ENCODE measurements at places on chromosomes 3 and 15.

- peak; percentile 53 for DNase-seq
These were observed 110.3 kb downstream of the MYLK start for GRCh38 chr3:123773681-123774431.

GRCh38 chr3:150899141-150899540 lies 6.1 kb downstream of the MINDY4B start:
- no peak for DNase-seq

DNA sequence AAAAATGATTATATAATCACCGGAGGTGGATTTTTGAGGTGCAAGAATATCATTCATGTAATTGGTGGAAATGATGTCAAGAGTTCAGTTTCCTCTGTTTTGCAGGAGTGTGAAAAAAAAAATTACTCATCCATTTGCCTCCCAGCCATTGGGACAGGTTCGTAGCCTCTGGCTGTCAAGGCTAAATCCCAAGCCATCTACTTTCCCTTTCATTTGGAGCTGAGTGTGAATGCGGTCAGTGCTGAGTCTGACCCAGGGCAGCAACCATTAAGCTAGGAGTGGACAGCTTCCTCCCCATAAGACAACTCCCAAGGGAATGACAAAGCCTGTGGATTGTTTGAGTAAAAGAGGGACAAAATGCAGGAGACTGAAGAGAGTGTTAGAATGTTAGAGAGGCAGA lies 33.6 kb downstream of the PARP14 start:
- no peak for DNase-seq

DNA sequence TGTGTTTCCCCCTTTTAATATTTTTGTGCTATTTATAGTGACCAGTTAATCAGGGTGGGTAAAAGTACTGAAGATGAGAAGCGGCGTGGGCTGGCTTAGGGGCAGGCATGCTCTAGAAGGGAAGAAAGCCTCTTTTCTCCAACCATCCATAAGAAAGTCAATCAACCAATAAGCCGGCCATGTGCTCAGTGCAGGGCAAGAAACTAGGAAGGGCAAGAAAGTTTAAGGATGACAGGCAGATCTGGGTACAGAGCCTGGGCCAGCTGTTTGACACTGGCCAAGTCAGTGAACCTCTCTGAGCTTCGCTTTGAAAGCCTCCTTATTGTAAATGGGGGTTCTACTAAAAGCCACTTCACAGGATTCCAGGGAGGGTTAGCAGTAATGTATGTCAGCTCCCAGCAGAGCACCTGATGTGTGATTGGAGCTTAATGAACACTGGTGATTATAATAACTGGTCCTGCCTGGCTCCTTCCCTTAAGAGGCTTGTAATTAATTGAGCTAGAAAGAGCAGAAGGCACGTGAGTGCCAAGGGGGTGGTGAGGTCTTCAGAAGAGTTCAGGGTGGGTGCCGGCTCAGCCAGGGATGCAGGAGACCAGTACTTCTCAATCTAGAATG lies 5.7 kb upstream of the CHRNA3 start:
- no peak for DNase-seq

DNA sequence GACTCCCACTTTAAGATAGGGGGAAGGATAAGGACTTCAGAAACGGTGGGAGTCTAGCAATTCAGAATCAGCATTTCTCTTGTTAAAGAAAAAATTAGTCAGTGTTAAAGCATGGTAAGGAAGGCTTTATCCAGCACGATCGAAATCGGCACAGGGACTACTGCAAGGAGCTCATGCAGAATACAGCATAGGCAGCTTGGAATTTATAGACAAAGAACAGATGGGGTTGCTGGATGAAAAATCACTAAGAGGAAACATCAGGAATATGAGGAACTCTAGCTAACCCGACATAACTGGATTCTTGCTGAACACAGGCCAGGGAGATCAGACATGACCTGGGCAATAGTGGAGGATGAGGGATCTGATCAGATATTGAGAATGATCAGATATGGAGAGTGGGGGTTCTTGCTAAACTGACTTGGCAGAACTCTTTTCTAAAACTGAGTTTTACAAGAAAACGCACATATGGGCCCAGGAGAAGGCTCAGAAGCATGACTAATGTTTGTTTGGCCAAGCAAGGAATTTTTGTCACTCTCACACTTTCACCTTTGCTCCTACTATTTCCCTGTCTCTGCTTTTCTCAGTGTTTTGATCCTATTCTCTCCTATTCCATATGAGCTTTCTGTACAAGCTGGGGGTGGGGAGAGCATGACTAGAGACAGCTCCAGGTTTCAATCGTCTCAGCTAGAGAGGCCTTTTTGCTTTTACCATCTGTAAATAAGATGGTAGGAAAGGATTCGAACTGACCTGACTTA lies 3.9 kb upstream of the PLCH1 start:
- no peak for DNase-seq
